ENCODE measurements at places on chromosomes 11 and 22.

DNA sequence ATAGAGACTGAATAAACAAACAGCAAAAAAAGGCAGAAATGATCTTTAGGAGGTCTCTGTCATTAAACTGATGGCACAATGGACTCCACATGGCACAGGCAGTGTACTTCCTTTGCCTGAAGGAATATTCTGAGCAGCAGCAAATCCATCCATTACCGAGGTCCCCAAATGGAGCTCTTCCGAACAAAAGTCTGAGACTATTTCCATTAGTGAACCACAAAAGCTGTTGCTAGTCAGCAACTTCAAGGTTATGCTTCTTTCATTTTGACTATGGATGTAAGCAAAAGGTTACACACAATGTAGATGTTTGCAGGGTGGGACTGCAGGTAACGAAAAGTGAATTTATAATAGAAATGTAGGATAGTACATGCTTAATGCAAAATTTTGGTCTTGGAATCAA, 14.5 kb downstream of the NARS2 start:
- no peak for DNase-seq

DNA sequence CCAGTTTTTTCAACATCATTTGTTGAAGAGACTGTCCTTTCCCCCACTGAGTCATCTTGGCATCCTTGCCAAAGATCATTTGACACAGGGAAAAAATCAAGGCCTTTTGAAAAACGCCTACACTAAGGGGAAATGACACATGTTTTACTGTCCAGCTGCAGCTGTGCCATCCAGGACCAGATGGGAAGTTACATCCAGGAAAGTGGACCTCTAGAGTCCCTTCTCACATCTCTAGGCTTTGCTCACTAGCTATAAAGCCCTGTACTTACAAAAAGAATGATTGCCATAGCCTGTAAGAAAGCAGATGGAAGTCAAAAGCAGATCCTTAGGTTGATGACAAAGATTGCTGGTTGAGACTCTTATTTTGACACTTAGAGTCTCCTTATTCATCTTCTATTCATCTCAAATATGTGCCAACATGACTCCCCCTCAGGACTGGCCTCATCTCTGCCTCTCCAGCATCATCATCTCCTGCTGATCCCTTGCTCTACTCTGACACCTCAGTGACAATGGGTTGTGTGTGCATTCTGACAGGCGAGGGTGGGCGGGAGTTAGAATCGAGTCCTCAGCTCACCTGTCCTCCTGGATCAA, 22.8 kb downstream of the OSBP2 start:
- no peak for DNase-seq

DNA sequence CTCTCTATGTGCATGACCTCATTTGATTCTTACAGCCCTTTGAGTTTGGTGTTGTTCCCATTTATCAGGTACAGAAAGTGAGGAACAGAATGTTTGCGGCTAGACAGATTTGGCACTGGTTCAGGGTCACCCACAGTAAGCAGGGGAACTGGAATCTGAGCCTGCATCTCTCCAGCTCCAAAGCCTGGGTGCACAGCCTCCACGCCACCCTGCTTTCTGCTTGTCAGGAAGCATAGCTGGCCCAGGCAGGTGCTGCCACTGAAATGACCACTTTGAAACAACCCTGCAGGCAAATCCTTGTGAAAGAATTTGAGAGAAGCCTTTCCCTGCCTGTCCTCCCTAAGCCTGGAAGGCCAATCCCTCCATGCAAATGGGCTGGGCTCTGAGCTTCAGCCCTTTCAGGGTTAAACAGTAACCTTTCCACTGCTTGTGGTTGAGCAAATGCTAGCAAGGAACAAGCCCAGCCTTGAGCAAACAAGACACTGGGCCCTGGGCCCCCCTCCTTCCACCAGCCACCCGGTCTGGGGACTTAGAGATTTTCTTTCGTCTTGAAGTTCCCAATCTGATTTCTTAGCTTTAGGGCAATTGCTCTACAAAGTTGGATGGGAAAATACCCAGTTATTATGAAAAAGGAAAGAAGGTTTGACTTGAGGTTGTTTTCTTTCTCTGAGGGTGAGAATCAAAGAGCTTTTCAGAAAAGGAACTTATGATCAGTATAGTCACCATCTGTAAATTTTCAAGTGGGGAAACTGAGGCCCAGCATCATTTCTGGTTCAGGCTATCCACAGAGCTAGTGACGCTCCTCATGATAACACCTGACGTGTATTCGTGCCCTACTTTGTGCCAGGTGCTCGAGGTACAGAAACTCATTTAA, 19.4 kb downstream of the EHF start:
- DNase-seq, result no peak

- no peak for DNase-seq
Measured at GRCh38 chr22:47209547-47210023, 447.1 kb downstream of the TBC1D22A start.

- no peak for DNase-seq
Measured at GRCh38 chr22:32546496-32546895, 71.9 kb downstream of the FBXO7 start.

- DNase-seq, result no peak
Measured at GRCh38 chr22:31829505-31829904, 75.7 kb downstream of the DEPDC5 start.

GRCh38 chr22:19691721-19692341, 22.5 kb upstream of the SEPTIN5 start:
- no peak for DNase-seq

DNA sequence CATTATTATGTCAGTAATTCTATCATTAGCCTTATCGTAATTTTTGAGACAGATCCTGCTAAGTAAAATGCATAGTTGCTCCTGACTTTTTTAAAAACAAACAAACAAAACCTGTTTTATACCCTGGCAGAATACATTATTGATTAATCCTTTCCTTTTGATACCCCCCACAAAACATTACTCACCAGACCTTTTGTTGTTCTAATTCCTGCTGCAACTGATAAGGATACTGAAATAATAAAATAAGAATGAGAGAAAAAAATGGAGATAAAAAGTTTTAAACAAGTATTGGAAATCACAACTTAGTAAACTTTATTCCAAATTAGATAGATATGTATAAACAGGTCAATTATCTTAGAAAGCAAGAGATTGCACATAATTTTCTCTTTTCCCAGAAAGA, 28.6 kb downstream of the MS4A4E start:
- DNase-seq, result no peak

DNA sequence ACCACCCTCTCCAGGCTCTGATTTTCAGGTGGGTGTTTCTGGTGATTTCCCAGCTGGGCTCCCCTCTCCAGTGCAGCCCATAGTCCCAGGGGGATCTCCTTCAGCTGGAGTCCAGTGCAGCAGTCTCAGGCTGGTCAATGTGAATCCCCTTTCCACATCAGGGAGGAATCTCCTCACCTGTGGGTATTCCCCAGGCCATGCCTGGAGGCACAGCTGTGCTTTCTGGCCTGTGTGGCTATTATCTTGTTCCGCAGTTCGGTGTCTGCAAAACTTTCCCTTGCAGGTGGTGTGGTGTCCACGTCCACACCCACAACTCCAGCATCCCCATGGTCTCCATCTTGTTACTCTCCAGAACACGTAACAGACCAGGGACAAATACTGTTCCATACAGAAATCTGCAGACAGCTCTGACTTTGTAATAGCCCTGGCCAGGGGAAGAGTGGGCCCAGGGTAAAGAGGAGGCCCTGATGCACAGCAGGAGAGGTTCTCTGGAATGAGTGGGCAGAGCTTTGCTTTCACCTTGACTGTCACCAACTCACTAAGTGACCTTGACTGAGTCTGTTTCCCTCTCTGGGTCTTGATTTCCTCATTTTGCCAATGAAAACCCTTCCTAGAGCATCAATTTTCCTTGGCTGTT, 183.2 kb downstream of the CSNK2A3 start:
- DNase-seq, result no peak

GRCh38 chr11:28274216-28274615, 166.0 kb downstream of the METTL15 start:
- no peak for DNase-seq

DNA sequence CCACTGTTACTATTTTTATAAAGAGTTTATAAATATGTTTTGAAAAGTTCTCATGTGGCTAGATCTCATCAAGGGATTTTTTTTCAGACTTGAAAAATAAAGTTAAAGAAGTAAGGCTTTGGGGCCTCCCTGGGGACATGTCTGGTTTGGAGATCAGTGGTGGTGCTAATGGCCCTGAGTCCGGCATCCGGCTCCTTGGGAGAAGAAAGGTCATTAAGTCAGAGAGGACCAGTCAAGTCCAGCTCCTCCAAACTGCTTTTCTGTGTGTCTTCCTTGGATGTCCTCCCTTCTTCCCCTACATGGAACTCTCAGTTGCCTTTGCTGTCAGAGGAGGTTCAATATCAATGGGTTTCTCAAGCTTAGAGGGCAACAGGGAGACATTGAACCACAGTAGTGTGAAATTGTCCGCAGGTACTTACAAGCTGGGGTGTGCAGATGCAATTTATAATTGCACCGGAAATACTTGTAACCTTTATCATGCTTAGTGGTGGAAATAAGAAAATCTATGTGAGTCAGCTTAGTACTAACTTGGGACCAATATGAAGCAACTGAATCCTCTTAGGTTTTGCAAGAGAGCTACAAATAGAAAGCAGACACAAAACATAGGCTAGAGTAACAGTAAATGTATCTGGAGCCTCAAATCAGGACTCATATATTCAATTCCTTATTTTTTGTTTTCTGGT, 144.3 kb downstream of the TEAD1 start:
- DNase-seq, result no peak

DNA sequence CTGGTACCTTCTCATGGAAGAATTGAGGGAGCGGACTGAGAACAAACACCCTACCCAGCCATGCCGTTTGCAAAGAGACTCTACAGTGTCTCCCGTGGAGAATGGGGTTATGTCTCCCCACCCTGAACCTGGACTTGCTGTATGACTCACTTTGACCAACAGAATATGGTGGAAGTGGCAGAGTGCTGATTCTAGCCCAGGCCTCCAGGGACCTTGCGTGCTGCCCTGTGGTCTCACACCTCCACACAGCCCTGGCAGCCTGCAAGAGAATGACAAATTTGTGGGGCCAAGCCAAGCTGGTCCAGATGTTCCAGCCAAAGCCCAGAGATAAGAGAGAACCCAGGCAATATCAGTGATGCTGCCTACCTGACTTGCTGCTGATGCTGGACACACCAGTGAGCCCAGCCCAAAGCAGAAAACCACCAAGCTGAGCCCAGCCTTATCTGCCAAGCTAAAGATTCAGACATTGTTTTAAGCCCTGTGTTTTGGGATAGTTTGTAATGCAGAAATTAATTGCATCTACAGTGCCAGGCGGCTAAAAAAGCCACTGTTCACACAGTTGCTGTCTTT, 8.1 kb upstream of the LINC01488 start:
- DNase-seq, result no peak

DNA sequence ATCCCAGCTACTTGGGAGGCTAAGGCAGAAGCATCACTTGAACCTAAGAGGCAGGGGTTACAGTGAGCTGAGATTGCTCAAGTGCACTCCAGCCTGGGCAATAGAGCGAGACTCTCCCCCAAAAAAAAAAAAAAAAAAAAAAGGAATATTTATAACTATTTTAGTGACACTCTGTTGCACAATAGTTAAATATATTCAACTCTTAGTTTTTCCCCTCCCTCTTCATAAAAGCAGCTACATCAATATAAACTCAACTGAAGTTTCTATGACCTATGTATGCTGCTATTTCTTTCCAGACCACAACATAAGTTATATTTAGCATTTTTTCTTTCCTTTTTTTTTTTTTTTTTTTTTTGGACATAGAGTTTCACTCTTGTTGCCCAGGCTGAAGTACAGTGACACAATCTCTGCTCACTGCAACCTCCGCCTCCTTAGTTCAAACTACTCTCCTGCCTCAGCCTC, 19.2 kb downstream of the CELF1 start:
- no peak for DNase-seq

DNA sequence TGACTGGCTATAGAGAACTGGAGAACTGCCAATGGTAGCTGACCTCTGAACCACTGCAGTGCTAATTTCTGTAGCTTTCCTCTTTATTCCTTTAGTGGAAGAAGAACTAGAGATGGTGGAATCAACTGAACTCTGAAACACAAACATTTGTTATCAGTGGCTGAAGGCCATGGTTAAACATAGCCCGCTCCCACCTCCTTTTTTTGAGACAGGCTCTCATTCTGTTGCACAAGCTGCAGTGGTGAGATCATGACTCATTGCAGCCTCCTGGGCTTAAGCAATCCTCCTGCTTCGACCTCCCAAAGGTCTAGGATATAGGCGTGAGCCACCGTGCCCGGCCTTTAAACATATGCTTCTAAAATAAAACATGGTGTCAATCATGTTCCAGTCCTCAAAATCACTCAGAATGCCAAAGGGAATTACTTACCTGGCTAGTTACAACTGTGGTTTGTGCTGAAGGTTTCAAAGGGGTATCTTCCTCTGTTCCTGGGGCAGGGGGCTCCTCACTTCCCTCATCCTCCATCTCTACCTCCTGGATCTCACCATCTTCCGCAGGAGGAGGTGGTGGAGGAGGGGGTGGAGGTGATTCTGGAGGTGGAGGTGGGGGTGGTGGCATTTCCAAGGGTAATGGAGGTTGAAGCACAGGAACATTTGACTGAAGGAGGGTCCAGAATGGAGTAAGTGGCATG, 9.0 kb upstream of the AGBL2 start:
- no peak for DNase-seq

DNA sequence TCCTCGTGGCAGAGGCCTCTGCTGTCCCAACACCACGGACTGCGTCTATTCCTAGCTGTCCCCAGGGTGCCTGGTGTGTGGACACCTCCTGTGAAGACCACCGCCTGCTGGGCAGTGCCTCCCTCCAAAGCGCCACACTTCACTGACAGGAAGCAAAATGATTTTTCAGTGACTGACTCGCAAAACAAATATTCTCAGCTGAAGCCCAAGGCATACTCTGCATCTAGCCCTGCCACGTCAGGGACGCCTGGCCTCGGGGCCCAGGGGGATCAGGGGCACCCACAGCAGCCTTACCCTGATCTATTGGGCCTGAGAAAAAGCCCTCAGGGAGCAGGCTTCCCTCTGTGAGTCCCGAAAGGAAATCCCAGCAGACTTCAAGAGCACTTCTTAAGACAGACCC, 2.2 kb downstream of the BRD1 start:
- DNase-seq, result no peak

DNA sequence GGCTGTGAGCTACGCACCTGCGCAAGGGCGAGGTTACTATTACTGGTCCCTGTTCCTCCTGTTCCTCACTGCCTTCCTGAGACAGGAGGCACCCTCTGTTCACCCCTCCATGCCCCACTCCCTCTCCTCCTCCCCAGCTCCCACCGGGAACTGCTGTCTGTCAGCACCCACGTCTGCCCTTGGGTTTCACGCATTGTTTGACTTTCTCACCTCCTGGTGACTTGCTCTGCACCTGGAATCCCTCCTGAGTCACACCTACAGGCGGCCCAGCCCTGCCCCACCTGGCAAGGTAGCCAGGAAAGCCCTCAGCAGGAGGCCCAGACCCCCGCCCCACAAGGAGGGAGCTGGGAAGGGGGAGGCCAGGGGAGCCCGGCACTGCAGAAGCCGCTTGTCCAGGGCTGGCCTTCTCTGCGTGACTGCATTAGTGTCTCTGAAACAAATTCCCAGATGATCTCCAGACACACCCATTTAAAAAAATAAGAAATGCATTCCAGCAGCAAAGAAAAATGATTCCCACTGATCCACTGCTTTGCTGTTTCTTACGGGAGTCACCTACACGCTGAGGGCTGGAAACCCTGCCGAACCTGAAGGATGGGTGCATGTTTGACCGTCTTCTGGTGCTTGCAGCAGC, 86.4 kb downstream of the CELSR1 start:
- DNase-seq, result no peak

- DNase-seq, result no peak
Measured at GRCh38 chr11:15189641-15190365, 75.1 kb downstream of the INSC start.
